Heart right ventricle (tissue), 16 donors: ENCODE measurements at places on chromosomes 11 and 22. TPM values are rescaled to one million over a fixed set of nuclear protein-coding genes. Genes with fewer than 3 reads are reported as not detected.

TBX1 gene
- total RNA-seq, result 0.79 TPM

LRRC75B gene
- 3.7 TPM for total RNA-seq

MUC2 gene
- 0.03 TPM for total RNA-seq

GRCh38 chr11:16346975-16347374 is 9.4 kb downstream of the SOX6 start:
- H3K4me1 ChIP-seq, result peaks cover 36% of the 10 kb centered on the region
- H3K27me3 ChIP-seq, result no peaks in the 10 kb centered on the region
- no peak overlapping the region for H3K4me3 ChIP-seq
- H3K36me3 ChIP-seq, result no peaks in the 10 kb centered on the region

DNA sequence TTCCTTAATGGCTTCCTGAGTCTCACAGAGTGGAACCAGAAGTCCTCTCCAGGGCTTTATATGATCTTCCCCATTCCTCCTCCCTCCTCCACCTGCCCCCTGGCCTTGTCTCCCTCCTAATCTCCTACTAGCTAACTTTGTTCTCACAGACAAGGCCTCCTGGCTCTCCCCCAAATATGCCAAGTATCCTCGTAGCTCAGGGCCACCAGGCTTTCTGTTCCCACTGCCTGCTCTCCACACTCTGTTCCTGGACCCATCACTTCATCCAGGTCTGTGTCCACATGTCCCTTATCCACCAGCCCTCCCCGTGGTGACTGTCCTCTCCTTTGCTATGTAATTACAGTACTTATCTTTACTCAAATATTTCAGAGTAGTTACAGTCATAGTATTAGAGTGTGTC is 23.2 kb upstream of the LMO1 start:
- H3K4me3 ChIP-seq, result no peak overlapping the region
- H3K4me1 ChIP-seq, result peaks cover 23% of the 10 kb centered on the region
- H3K36me3 ChIP-seq, result no peaks in the 10 kb centered on the region
- H3K27me3 ChIP-seq, result no peaks in the 10 kb centered on the region
- no peak overlapping the region for H3K27ac ChIP-seq

- H3K27me3 ChIP-seq, result no peaks in the 10 kb centered on the region
- no peaks in the 10 kb centered on the region for H3K4me1 ChIP-seq
- no peak for DNase-seq
These were observed 12.9 kb upstream of the CD3E start for GRCh38 chr11:118291477-118292135.

DNA sequence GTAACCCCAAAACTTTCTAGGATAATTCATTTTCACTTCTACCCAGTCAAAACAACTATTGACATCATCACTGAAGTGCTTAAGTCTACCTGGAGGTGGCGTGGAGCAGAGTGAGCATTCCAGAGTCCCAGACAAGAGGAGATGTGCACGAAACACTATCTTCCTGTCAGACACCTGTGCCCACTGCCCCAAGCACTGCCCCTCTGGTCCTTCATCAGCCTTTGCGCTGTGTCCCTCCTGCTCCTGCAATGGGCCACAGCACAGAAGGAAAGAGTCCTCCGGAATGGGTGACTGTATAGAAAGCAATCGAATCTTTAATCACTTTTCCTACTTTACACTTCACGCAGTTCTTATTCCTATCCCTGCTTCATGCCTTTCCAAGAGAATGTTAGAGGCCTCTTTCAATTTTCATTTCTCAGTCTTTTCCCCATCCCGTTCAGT is 512 bp upstream of the GRIA4 start:
- H3K27ac ChIP-seq, result no peak overlapping the region
- H3K4me1 ChIP-seq, result peaks cover 13% of the 10 kb centered on the region
- no peak for DNase-seq
- H3K4me3 ChIP-seq, result no peak overlapping the region

GRCh38 chr11:32935462-32936029 is 42.9 kb downstream of the QSER1 start:
- H3K4me3 ChIP-seq, result no peak overlapping the region
- no peaks in the 10 kb centered on the region for H3K27me3 ChIP-seq
- DNase-seq, result no peak
- H3K27ac ChIP-seq, result no peak overlapping the region
- peaks cover 9% of the 10 kb centered on the region for H3K4me1 ChIP-seq

- DNase-seq, result peak; percentile 47
- H3K36me3 ChIP-seq, result no peaks in the 10 kb centered on the region
- peaks cover 28% of the 10 kb centered on the region for H3K27me3 ChIP-seq
- H3K4me3 ChIP-seq, result peak overlapping the region; percentile 8
- peak overlapping the region; percentile 58 for H3K27ac ChIP-seq
These were observed 9.6 kb downstream of the KRTAP5-5 start for GRCh38 chr11:1639102-1639620.

- no peak overlapping the region for H3K27ac ChIP-seq
- no peaks in the 10 kb centered on the region for H3K36me3 ChIP-seq
- no peaks in the 10 kb centered on the region for H3K27me3 ChIP-seq
- H3K4me1 ChIP-seq, result no peaks in the 10 kb centered on the region
- H3K4me3 ChIP-seq, result no peak overlapping the region
These were observed 11.3 kb upstream of the NLRP6 start for GRCh38 chr11:266676-267439.

DNA sequence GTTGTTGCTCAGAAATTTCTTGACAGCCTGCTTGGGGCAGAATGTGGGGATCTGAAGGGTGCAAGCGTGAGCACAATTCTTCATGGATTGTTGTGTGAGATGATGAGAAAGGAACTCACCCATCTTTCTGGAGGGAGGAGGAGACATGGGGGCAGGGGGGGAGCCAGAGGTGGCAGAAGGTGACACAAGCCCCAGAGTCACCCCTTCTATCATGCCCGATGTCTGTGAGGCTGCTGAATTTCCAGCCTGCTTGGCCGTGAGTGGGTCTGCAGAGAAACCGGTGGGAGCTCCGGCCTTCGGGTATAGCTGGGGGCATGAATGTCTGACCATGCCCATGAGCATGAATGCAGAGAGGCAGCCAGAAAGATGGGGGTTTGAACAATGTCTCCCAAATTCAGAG is 870.7 kb downstream of the TBC1D22A start:
- no peak overlapping the region for H3K27ac ChIP-seq
- no peaks in the 10 kb centered on the region for H3K4me1 ChIP-seq
- no peaks in the 10 kb centered on the region for H3K36me3 ChIP-seq
- H3K27me3 ChIP-seq, result peaks cover 7% of the 10 kb centered on the region
- no peak overlapping the region for H3K4me3 ChIP-seq
